ENCODE measurements at places on chromosomes 7 and 10.

DNA sequence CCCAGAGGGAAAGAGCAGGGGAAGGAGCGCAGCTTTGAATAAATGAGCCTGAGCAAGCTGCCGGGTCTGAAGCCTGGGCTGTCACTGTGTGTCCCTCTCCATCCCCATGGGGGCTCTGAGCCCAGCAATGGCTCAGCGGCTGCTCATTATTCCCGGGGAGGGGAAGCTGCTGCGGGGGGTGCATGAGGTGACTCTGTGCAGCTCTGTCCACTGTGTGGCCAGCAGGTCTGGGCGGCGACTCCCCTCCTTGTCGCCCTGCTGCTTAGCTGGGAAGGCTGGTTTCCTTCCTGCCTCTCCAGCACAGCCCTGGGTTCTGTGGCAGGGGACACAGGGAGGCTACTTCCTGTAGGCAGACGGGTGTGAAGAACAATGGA, 234.2 kb downstream of the PRPF18 start:
- no peak for DNase-seq

DNA sequence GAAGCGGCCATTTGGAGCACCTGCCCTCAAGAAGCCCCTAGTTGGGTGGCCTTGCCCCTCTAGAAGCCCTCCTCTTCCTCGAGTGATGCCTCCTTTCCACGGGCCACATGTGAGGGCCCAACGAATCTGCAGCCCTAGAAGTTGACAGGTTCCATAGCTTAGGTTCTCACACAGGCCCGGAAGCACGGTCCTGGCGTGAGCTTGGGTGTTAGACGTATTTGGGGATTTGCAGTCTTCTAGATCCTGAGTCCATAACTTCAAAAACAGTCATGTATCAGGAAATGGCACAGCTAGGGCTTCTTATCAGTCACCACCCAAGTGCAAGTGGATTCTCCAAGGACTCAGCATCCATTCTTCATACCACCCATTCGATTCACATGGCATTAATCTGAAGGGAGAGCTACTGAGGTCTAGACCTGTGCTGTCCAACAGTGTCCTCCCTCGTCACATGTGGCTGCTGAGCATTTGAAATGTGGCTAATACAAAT, 477 bp upstream of the FBXW4 start:
- no peak for DNase-seq

DNA sequence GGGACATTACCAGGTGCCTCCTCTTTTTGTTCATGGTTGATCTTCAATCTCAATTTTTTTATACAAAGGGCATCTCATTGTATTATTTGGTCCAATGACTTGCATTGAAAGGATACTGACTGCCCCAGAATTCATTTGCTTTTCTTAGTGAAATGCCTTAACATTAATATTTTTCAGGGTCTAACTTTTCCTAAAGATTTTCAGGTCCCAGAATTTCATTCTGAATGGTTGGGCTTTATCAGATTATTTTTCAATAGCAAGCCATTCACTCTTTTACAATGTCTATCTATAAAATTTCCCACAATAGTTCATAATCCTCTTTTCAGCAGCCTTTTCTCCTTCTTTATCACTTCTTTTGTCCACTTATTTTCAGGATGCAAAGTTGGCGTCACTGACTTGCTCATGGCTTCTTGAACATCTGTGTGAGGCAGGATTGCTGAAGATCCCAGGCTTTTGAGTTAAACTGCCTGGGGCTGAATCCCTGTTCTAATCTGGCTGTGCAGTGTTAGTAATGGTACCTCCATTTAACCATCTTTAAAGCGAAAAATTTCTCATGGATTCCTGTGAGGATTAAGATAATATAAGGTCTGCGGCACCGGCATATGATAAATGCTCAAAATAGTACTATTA, 131.7 kb upstream of the HDAC9 start:
- DNase-seq, result no peak

- DNase-seq, result no peak
Observed at GRCh38 chr7:101936611-101937231, 119.3 kb downstream of the CUX1 start.

- no peak for DNase-seq
Observed at GRCh38 chr7:157495177-157495553, 158.4 kb downstream of the DNAJB6 start.

GRCh38 chr7:16563281-16564022, 36.8 kb downstream of the LRRC72 start:
- DNase-seq, result no peak

DNA sequence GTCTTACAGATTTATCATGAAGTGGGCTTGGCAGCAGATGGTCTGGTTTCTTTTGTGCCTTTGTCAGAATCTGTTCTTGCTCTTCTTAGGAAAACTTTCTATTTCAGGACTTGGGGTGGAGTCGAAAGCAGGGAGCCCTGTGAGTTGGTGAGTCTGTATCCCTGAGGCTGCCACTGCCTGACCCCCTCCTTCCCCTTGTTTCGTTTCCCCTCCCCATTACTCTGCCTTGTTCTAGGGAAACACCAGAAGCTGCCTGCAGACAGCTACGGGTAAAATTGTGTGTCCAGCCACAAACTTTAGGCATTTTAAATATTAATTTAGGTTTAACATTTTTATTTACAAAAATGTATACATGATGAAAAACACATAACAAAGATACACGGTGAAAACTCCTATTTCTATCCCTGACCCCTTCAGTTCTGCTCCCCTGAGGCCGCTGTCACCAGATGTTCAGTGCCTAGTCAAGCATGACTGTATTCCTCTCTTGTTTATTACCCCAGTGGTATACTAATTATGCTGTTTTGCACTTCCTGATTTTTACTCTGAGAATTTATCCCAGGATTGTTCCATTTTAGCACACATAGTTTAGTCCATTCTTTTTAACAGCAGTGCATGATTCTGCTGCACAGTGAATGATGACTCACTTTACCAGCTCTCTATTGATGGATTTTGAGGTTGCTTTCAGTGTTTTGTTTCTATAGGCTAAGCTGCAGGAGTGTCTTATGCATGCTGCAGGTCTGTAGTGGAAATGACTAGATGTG, 9.1 kb downstream of the TSPAN14 start:
- no peak for DNase-seq

- DNase-seq, result no peak
Observed at GRCh38 chr7:691361-692045, 35.0 kb upstream of the DNAAF5 start.

DNA sequence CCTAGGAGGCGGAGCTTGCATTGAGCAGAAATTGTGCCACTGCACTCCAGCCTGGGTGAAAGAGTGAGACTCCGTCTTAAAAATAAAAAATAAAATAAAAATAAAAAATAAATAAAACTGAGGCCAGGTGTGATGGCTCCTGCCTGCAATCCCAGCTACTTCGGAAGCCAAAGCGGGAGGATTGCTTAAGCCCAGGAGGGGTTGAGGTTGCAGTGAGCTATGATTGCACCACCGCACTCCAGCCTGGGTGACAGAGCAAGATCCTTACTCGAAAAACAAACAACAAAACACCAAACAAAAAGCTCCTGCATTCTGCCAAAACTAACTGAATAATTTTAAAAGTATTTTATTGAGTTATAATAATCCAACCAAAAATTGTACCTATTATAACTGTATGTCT, 36.2 kb downstream of the AGAP4 start:
- DNase-seq, result no peak

- DNase-seq, result no peak
Observed at GRCh38 chr10:124935946-124936345, 6.0 kb upstream of the ZRANB1 start.

DNA sequence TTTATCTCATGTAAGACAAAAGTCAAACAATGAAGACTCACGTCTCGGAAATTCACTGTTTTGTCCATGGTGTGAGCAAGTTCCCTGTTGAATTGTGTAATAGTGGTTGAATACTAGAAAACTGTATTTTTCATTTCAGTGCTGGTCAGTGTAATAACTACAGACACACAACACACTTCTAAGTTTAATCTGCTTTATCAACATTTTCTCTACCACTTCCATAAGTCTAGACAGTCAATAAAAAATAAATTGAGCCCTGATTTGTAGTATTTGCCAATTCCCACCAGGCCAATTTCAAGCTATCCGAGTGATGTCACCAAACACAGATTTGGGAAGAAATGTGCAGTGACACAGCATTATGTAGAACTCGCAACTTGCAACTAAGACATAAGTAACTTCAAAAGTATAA, 81.9 kb downstream of the GPR141 start:
- no peak for DNase-seq

All from stimulated activated CD8-positive, alpha-beta memory T cell treated with anti-CD3 and anti-CD28 coated beads, Interleukin-2, amount 100 ng/mL, for 48 hours (primary cell).